Caco-2 (cell line): ENCODE measurements at places on chromosomes 16 and 17.
A peak's percentile ranks its signal among the peaks of the same experiment; 100 is the strongest.

GRCh38 chr17:68205808-68206720, 41.8 kb upstream of the AMZ2 start:
- peak; percentile 38 for DNase-seq

DNA sequence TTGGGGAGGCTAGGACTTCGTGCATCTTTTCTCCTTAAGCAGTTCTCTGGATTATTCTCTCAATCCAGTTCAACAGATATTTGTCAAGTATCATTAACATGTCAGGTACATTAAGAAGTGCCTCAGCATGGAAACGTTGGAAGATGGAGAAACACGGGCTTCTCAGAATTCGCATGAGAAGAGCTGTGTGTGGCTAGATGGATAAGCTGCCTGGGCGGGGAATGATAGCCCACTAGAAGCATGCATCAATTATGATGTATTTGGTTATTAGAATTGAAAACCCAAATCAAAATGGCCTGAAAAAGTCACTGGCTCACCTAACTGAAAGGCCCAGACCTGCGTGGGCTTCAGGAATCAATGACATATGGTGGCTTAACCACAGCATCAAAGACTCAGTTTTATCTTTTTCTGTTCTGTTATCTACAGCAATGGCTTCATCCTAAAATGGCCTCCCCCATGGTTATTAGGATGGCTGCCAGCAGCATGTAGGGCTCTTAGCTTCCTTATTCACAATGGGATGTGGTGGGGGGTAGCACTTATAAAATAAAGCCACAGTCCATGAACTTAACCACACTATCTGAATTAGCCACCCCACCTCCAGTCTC, 43.9 kb downstream of the MMD start:
- no peak for DNase-seq

- peak; percentile 85 for DNase-seq
Measured at GRCh38 chr17:61460796-61461585, 8.8 kb downstream of the TBX4 start.

DNA sequence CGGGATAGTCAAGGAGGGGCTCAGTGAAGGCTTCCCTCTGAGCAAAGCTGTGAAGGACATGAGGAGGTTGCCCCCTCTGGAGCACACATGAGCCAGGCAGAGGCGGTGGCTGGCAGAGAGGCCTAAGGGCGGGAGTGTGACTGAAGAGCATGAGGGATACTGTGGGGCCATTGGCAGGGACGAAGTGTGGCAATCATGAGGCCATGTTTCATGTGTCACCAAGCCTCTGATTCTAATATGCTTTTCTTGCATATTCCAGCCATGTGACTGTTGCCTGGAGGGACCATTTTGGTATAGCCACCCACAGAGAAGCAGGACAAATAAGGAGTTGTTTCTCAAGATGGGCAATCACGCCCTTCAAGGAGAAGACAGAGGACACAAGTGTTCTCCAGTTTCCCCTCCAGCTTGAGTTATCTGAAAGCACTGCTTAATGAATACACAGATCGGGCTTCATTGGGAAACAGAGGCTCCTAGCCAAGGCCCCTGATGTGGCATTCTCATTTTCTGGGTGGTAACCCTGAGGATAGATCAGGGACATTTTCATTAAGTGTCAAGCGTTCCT, 68.0 kb downstream of the AKAP1 start:
- DNase-seq: no peak

GRCh38 chr16:47374629-47375028, 86.2 kb downstream of the ITFG1 start:
- DNase-seq: no peak

DNA sequence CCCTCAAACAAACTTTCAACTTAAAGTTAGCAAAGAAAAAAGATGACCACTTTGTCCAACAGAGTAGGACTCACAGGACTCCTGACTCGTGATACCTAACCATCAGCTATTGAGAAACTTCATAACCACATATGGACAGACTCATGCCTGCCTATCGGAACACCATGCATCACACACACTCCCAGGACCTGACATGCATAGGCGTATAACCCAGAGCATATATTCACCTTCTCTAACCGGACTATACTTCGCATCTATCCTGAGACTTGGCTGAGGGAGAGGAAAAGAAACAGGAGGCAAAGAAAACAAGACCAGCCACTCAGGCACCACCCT, 2.2 kb downstream of the PIP4K2B start:
- DNase-seq: no peak

- peak; percentile 71 for DNase-seq
Measured at GRCh38 chr17:63476854-63477479, at the start of gene ACE. ACE (plus strand) TSS chr17:63477061; CDS start chr17:63477095, 34 bp downstream.

- no peak for DNase-seq
Measured at GRCh38 chr17:67456103-67456502, 79.0 kb downstream of the PITPNC1 start.

DNA sequence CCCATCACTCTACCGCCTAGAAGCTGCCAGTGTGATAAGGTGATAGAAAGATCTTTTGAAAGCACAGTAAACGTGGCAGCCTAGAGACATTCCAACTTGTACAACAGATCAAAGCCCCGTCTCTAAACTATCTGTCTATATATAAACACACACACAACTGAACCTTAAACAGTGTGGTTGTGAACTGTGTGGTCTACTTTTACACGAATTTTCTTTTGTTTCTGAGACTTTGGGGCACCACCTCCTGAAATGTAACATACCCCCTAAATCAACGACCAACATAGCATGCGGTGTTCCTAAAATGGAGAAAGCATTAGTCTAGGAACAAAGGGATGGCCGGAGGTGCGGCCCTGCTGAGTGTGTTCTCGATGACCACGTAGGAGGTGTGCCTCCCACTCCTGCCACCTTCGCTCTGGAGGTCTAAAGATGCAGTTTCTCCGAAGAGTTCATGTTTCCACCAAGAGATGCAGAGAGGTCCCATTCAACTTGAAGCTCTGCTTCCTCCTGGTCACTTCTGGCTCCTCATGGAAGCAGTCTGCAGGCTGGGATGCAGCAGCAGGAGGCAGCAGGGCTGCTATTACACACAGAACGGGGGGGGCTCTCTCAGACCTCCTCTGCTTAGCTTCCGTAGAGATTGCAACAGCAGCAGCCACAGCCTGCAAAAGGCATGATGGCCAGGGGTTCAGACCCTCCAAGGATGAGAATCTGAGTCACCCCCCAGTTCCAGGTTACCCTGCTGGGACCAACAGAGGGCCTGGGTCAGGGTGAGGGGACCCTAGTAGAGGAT, 22.6 kb upstream of the USP10 start:
- no peak for DNase-seq

DNA sequence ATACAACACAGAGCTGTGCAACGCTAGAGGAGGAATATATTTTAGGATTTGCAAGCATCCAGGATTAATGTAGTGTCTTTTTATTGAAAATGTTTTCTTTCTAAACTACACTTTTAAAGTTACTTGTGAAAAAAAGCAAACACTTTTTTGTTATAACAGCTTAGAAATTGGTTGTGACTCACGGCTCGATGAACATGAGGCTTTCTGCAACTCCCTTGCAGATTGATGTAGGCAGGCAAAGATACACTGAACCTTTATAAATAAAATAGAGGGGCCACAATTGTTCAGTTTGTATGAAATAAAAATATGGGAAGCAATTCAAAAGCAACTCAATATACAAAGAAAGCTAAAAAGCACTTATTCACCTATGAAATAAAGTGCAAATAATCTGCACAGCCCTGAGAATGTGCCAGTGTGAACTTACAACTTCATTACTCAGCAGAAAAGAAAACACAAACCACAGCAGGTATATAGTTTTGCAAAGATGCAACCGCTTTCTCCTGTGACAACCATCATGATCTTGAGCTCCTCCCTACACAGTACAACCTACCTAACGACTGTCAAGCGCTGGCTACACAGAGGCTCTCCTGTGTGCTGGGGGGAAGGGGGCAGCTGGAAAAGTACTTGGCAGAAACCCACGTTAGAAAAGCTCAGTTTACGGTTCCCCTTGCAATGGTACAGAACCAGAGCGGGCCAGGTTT, 948 bp downstream of the LUC7L start:
- DNase-seq: no peak

- no peak for DNase-seq
Measured at GRCh38 chr17:19876529-19877161, 8.9 kb upstream of the ULK2 start.

DNA sequence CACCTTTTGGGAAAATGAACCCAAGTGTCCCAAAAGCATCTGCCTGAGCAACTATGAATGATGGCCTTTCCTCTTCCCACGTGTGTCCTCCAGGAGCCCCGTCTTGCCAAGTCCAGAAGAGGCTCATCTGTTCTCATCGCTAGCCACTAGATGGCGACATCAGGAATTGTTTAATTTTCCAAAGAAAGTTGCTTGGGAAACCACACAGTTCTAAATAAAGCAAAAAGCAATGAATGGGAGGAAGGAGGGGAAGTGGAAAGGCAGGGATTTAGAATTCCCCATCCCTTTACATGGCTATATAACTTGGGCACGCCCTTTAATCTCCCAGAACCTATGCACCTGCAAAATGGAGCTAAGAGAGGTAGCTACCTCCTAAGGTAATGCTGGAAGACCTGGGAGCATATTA, 9.0 kb upstream of the CDH5 start:
- DNase-seq: peak; percentile 69

GRCh38 chr17:58368860-58369213, 16.8 kb upstream of the SUPT4H1 start:
- DNase-seq: no peak

GRCh38 chr16:72932677-72933335, 115.1 kb downstream of the ZFHX3 start:
- DNase-seq: no peak

GRCh38 chr17:33192951-33193911, 99.9 kb downstream of the ASIC2 start:
- DNase-seq: no peak

GRCh38 chr16:55911616-55912015, 36.4 kb upstream of the CES5A start:
- no peak for DNase-seq

DNA sequence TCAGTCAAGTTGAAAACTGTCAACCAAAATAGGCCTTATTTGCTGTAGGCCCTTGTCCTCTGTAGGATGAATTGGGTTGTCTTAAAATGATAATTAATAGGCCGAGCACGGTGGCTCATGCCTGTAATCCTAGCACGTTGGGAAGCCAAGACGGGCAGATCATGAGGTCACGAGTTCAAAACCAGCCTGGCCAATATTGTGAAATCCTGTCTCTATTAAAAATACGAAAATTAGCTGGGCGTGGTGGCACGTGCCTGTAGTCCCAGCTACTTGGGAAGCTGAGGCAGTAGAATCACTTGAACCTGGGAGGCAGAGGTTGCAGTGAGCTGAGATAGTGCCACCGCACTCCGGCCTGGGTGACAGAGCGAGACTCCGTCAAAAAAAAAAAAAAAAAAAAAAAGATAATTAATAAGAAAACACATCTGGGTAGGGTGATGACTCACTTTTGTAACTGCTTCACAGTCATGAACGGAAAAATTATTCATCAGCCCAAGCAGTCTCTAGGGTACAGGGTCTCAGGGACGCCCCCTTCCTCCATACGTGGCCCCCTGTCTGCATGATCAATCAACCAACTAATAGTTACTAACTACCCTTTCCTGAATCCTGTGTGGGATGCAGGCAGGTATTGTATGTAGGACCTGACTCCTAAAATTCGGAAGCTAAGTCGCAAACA, 137.0 kb upstream of the RCVRN start:
- DNase-seq: no peak

GRCh38 chr16:25747160-25747758, 55.5 kb downstream of the HS3ST4 start:
- no peak for DNase-seq

GRCh38 chr17:60646701-60647100, 30.9 kb upstream of the BCAS3 start:
- no peak for DNase-seq

GRCh38 chr17:10032118-10032852, 127.2 kb upstream of the RCVRN start:
- DNase-seq: no peak

- no peak for DNase-seq
Measured at GRCh38 chr17:27155866-27156265, 138.0 kb upstream of the WSB1 start.

GRCh38 chr16:11797957-11798299, 870 bp upstream of the ZC3H7A start:
- DNase-seq: no peak

- no peak for DNase-seq
Measured at GRCh38 chr16:22887445-22887844, 73.5 kb downstream of the HS3ST2 start.

DNA sequence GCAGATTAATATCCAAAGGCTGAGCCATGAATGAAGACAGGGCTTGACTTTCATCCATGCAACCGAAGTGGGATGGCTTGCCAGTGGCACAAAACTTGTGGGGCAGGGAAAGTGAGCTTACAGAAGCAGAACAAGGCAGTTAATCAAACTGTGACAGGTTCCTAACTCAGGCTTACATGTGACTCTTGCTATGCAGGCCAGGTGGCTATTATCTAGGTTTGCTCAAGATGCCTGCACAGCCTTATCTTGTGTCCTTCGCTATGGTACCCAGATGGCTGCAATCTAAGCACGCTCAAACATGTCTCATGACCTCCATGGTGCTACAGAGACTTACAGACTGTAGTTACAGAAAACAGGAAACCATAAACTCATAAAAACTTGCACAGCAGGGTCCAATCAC, 8.6 kb upstream of the DNAH9 start:
- peak; percentile 35 for DNase-seq

GRCh38 chr17:69916761-69917160, 158.3 kb upstream of the KCNJ16 start:
- no peak for DNase-seq

GRCh38 chr17:80486692-80487091, 10.3 kb upstream of the NPTX1 start:
- no peak for DNase-seq

DNA sequence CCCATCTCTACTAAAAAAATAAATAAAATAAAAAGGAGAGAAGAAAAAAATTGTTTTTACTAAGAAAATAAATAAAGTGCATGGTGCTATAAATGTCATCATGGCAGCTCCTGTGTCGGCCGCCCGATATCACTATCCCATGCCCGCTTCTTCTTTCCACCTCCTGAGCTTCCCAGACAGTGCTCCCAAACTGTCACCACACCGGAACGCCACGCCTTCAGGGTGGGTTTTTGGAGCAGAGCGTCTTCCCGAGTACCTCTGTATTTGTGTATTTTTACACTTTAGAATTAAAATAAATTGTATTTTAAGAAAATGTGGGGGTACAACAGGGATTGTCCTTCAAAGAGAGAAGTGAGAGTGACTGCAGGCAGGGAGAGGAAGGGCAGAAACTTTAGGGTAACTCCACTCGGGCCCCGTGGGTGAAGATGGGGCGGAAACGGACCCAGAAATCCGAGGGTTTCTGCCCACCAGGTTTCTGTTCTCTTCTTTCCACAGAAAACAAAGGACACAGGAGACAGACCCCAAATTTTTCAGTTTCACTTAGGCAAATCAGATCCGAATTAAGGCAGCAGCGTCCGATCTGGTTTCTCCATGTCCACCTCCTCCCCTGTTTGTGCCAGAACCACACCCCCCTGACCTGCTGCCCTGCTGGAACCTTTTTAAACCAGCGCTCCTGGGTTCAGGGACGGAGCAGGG, 3.6 kb upstream of the ITGAX start:
- DNase-seq: no peak
